ENCODE measurements at places on chromosomes 7 and 10.

- no peak for DNase-seq
Measured at GRCh38 chr10:119320981-119321380, 113.6 kb downstream of the GRK5 start.

DNA sequence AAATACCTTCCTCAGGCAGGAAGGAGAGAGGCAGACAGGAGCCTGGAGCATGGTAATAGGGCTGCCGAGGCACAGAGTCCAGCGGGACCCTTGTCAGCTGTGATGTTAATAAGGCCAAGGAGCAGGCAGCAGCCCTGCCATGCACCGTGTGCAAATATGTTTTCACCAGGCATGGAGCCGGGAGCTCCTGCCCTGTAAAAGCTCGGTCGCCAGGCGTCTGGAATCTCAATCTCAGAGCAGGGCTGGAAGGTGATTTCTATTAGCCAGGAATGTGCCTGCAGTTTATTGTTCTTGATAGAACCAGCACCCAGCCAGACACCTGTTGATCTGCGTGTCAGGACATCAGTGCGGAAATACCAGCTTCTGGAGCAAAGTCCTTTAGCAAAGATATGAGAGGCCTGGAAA lies 469.8 kb downstream of the GLRX3 start:
- DNase-seq, result no peak

- no peak for DNase-seq
Measured at GRCh38 chr7:75905785-75906604, 9.0 kb upstream of the POR start.

DNA sequence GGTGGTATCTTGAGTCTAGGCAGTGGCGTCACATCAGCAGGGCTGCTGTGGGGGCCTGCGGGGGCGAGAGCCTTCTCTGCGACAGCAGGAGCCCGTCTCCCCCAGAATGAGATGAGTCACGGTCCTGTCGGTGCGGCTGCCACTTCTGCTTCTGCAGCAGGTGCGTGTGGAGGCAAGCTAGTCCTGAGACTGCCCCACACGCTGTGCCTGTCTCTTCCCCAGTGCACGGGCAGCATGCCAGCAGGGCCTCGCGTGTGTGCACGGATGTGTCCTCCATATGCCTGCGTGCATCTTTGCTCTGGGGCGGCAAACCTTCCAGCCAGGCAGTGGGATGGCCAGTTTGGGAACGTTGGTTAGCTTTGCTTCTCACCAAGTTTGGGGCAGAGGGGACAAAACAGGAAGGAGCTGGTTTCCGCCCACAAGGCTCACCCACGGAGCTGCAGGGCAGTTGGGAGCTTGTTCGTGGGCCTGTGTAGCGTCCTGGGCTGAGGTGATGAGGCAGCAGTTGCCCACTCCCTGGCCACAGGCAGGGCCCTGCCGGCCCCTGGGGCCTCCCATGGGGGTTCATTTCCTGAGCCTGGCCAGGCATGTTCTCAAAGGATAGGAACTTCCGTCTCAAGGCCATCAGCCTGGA lies 60.8 kb upstream of the PPIF start:
- no peak for DNase-seq

DNA sequence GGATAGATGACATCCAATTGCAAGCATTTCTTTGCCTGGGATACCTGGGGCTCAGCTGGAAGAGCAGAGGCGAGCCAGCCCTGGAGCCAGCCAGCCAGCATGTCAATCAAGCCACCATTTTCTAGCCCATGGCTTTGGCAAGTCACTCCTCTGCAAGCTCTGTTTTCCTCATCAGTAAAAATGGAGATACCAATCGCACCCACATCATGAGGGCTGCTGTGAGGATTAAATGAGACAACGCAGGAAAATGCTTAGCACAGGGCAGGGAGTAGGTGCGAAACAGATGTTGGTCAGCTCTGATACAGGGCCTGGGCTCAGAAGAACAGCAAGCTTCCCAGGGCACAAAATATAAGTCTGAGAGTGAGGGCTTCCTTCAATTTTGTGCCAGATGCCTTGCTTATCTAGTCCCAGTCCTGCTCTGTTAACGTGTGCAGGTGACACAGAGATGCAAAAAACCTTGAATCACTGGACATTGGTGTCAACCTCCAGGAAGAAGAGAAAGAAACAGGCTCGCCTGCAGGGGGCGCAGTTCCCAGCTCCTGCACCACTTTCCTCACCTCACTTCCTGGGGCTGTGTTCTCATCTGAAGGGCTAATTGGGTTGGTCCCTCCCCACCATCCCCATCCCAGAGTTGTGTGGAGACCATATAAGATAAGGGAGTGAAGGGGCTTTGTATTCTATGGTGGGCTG lies 72.8 kb upstream of the CACUL1 start:
- DNase-seq, result no peak

DNA sequence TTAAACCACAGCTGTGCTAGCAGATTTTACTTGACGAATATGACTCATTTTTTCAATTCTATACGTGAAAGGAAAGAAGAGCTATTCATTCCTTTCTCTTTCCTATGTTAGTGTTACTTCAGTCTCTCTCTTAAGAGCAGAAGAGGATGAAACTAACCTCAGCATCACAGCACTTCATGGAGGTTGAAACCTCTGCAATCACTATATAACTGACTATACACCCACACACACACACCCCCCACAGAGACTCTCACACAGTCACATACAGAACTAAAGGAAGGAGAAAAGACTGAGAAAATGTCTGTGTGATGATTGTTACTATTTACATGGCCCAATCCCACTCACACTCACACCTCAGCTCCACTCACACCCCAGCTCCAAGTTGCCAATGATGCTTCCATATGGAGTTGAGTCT lies 104.2 kb downstream of the KIF20B start:
- DNase-seq, result no peak

GRCh38 chr10:71255808-71256660 lies 43.7 kb downstream of the UNC5B start:
- peak; percentile 96 for DNase-seq

GRCh38 chr10:113159563-113159962 lies 209.5 kb downstream of the TCF7L2 start:
- no peak for DNase-seq

DNA sequence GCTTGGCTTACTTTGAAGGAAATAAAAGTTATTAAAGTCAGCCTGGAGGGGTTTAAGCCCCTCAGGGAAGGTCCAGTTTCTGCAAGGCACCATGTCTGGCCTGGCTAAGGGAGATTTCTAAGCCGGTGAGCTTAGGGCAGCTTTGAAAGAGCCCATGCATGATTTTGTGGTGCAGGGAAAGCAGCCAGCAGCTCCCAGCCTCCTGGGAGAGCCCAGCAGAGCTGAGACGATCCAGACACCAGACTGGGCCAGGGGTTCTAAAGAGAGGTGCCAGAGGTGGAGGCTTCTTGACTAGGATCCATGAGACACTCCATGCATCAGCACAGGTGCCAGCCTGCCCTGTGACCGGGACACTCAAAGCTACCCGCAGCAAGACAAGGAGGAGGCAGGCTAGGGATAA lies 59.6 kb upstream of the MKX start:
- DNase-seq, result no peak

DNA sequence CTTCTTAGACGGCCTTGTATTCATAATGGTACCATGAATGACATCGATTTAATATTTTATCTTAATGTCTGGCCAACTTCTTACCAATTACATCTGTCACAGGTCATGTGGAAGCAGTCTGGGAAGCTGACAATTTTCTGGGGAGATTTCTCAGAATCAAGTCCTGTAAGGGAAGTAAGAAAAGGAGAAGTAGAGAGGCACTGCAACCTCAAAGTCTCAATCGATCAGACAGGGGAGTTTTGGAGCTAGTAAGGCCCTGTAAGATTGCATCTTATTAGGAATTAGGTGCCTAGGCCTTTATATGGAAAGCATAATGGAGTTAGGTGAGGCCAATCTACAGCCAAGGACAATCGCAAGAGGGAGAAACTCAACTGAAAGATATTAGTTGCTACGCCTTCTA lies 694.6 kb upstream of the SORCS1 start:
- DNase-seq, result no peak

- no peak for DNase-seq
Measured at GRCh38 chr7:127209886-127210285, 42.9 kb downstream of the GRM8 start.

DNA sequence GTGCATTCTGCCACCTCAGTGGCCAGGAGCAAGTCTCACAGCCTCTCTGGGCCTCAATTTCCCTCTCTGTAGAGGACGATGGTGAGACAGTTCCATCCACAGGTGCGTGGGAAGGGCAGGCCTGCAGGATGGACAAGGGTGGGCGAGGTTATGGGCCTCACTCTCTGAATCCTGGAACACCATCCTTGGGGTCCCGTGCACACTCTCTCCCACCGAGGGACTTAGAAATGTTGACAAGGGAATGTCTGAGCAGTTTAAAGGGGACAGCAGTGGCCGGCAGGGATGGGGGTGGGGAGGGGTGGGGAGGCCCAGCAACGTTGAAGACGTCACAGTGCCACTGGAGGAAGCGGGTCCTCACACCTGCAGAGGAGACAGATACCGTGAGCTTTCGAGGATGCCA lies 111.5 kb downstream of the FOXL3 start:
- no peak for DNase-seq

DNA sequence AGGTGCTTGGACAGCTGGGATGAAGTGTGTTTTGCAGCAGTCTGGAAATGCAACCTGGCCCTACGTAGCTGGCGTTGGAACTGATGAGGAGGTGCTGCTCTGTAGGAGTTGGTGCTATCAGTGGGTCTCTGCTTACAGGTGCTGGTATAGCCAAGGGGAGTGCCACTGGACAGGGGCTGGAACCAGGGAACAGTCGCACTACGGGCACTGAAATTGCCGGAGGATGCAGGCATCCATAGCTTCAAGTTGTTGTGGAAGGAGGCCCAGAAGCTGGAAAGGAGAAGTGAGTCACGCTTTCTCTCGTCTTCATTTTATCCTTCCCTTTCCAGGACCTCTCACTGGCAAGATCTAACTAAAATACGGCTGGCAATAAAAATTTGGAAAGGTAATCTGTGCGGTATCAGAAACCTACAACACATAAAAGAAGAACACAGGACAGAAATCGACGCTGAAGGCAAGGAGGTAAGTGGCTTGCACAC lies 25.8 kb downstream of the MACC1 start:
- DNase-seq, result no peak

DNA sequence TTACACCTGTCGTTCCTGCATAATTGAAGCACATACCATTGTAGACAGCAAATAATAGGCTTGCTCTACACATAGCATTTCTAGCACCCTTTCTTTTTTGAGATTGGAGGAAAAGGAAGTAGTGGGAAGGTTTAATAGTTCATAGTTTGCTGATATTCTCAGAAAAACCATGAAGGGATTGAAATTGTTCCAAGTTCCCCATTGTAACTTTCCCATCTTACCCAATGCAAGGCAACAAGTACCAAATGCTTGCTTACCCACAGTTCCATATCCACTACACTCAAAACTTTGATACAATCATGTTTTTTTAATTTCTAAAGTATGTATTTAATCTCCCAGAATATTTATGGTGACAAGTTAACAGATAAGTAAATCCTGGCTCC lies 13.8 kb downstream of the CYP3A5 start:
- no peak for DNase-seq

DNA sequence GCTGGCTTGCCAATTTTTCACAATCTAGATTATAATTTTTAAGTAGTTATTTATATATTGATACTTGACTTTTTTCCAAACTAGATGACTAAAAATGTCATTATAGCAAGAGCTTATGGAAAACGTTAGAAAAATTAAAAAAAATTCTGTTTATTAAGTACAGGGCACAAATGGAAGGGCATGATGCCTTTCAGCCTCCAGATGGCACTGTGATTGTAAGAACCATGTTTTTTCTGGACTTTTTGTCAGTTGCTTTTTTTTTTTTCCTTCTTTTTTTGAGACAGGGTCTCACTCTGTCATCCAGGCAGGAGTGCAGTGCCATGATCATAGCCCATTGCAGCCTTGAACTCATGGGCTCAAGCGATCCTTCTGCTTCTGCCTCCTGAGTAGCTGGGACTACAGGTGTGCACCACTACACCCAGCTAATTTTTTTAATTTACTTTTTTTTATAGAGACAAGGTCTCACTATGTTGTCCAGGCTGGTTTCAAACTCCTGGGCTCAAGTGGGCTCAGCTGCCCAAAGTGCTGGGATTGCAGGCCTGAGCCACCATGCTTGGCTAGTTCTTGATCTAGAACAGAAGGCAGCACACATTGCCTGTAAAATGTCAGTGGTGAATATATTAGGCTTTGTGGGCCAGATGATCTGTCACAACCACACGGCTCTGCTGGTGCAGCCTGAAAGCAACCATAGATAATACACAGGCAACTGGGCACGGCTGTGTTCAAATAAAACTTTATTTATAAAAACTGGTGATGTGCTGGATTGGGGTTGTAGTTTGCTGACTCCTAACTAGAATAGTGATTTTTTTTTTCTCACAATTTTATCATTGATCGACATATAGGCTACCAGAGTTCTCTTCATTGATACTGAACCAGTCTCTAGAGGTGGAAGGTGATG lies 27.4 kb downstream of the UCMA start:
- DNase-seq, result no peak

DNA sequence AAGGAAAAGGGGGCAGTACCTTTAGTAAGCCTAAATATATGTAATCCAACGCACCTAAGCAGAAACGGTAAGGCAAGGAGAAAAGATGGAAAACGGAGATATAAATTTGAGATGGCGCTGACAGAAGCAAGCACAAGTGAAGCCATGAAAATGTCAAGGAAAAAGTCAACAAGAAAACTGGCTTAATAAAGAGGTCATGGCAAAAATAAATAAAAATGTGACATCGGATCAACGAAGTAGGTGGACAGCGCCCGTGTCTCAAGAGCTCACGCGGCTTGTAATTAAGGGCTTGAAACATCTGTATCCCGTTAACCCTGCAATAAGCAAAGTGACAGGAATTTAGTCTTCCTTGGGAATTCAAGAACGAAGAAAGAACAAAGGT lies 611 bp downstream of the NDUFA5 start:
- no peak for DNase-seq

GRCh38 chr7:8881916-8882315 lies 448.5 kb downstream of the NXPH1 start:
- no peak for DNase-seq

DNA sequence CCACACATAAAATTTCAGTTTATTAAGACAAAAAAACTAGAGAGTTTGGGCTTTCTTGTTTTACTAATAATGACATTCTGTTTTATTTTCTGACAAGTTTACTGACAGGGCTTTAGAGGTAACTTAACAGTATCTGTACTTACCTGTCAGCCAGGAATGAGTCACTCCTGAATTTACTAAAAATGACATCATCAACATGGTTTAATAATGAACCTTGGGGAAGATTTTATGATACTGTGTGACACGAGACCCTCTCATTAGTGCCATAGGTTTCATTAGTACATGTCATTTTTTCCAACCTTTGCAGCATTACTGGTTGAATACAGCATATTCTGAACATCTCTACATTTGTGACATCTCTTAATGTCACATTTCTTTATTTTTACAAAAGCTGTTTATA lies 131.1 kb downstream of the KCND2 start:
- DNase-seq, result no peak

DNA sequence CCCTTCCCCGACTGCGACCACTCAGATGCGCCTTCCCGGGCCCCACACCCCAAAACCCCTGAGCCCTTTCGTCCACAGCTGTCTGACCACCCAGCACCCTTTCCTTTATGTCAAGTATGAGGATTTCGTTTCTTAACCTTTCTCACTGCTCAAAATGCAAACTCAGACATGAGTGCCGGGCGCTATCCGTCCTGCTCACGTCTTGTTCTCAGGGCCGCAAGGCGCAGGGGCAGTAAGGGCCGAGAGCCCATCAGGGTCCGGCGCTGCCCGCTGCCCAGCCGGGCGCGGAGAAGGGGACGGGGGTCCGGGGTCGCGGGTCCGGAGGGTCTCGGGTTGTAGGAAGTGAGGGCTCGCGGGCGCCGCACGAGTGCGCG lies 670 bp upstream of the RBM33 start:
- DNase-seq, result no peak

- no peak for DNase-seq
Measured at GRCh38 chr7:74069086-74069541, 14.5 kb upstream of the LIMK1 start.

Measured in MG63 (cell line).